A549 treated with CORT108297 at 1 μM for 4 hours (cell line): ENCODE measurements at places on chromosomes 4 and X. TPM values are rescaled to one million over a fixed set of nuclear protein-coding genes. Genes with fewer than 3 reads are reported as not detected.

FAM53A gene
- total RNA-seq, result 0.50 to 1.4 TPM (median 0.77 TPM) in 5 replicates

EXOC1L gene
- total RNA-seq, result not detected in 5 replicates

NDNF gene
- not detected in 5 replicates for total RNA-seq

COX7B2 gene
- total RNA-seq, result not detected in 5 replicates

RAB39B gene
- total RNA-seq, result 0.60 to 1.2 TPM (median 0.76 TPM) in 5 replicates

GLRA3 gene
- total RNA-seq, result not detected in 5 replicates

CXorf66 gene
- total RNA-seq, result not detected in 5 replicates

SPANXN3 gene
- not detected in 5 replicates for total RNA-seq

CLDN22 gene
- total RNA-seq, result not detected in 5 replicates

ARSH gene
- total RNA-seq, result not detected in 5 replicates

PGAM4 gene
- total RNA-seq, result 0.32 to 0.46 TPM (median 0.43 TPM) in 5 replicates

PPA2 gene
- total RNA-seq, result 73.3 to 92.0 TPM (median 76.7 TPM) in 5 replicates

NALF2 gene
- 5.1 to 6.3 TPM (median 5.7 TPM) in 5 replicates for total RNA-seq

PAGE2B gene
- not detected in 5 replicates for total RNA-seq

AFF1 gene
- total RNA-seq, result 6.6 to 13.1 TPM (median 9.9 TPM) in 5 replicates

TMEM255A gene
- 0.08 to 0.25 TPM (median 0.14 TPM) in 5 replicates for total RNA-seq

PABPC5 gene
- 0.06 TPM in 1 of 5 replicates, not detected in the others for total RNA-seq

TMSB15A gene
- 0.40 to 1.4 TPM (median 0.73 TPM) in 5 replicates for total RNA-seq

LRAT gene
- total RNA-seq, result 0.05 to 0.30 TPM in 2 of 5 replicates, not detected in the others

BRCC3 gene
- total RNA-seq, result 21.0 to 30.6 TPM (median 25.9 TPM) in 5 replicates

PLAC8 gene
- total RNA-seq, result 0.42 to 1.4 TPM (median 0.86 TPM) in 5 replicates

SSX1 gene
- not detected in 5 replicates for total RNA-seq

XAGE1A gene
- total RNA-seq, result 5.1 to 36.0 TPM (median 24.6 TPM) in 5 replicates

IL3RA gene
- total RNA-seq, result 0.10 to 0.38 TPM (median 0.17 TPM) in 5 replicates

IGSF1 gene
- total RNA-seq, result 0.25 to 0.41 TPM (median 0.32 TPM) in 5 replicates

BEX3 gene
- 242 to 259 TPM (median 246 TPM) in 5 replicates for total RNA-seq

UGT2B11 gene
- total RNA-seq, result 0.05 to 0.16 TPM (median 0.07 TPM) in 5 replicates

PABPC1L2B gene
- not detected in 5 replicates for total RNA-seq

NOX1 gene
- total RNA-seq, result 0.09 to 0.15 TPM in 2 of 5 replicates, not detected in the others

XK gene
- total RNA-seq, result 0.32 to 0.47 TPM (median 0.36 TPM) in 5 replicates

KLB gene
- total RNA-seq, result 0.07 to 0.11 TPM (median 0.08 TPM) in 5 replicates

ASB5 gene
- total RNA-seq, result 0.02 to 0.09 TPM (median 0.08 TPM) in 3 of 5 replicates, not detected in the others

PCDH10 gene
- total RNA-seq, result 0.10 to 0.26 TPM (median 0.13 TPM) in 5 replicates
